Uterus (tissue), 4 donors: ENCODE measurements at places on chromosomes 7 and 10. TPM values are rescaled to one million over a fixed set of nuclear protein-coding genes. Genes with fewer than 3 reads are reported as not detected.

GRCh38 chr7:31061185-31061584 lies 9.1 kb downstream of the ADCYAP1R1 start:
- no peaks in the 10 kb centered on the region for H3K27me3 ChIP-seq
- no peak overlapping the region for H3K27ac ChIP-seq
- no peak for DNase-seq
- no peaks in the 10 kb centered on the region for H3K4me1 ChIP-seq
- no peaks in the 10 kb centered on the region for H3K36me3 ChIP-seq

DNA sequence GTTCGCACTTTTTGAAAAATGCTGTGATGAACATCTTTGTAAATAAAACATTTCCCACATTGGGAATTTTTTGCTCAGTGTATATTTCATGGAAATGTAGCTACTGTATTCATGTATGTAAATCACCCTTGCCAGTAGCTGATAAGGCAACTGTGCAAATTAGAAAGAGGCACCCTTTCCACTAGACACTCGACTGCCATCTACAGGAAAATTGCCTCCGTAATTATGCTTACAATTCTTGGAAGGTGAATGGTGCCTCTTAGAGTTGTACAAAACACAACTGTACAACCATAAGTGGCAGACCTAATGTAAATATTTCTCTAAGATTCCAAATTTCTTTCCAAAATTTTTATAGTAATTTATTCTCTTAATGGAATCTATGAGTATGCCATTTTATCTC lies 491.7 kb downstream of the CCSER2 start:
- DNase-seq = no peak
- no peaks in the 10 kb centered on the region for H3K27me3 ChIP-seq
- H3K4me3 ChIP-seq = no peak overlapping the region
- no peaks in the 10 kb centered on the region for H3K4me1 ChIP-seq
- H3K36me3 ChIP-seq = no peaks in the 10 kb centered on the region

GRCh38 chr10:79381804-79382221 lies 34.5 kb downstream of the PPIF start:
- H3K27me3 ChIP-seq = no peaks in the 10 kb centered on the region
- H3K36me3 ChIP-seq = no peaks in the 10 kb centered on the region
- peak; percentile 95 for DNase-seq
- H3K27ac ChIP-seq = peak overlapping the region; percentile 91

- no peak overlapping the region for H3K4me3 ChIP-seq
- H3K27me3 ChIP-seq = no peaks in the 10 kb centered on the region
- no peak overlapping the region for H3K27ac ChIP-seq
- H3K36me3 ChIP-seq = no peaks in the 10 kb centered on the region
- no peak for DNase-seq
Measured at GRCh38 chr7:79009647-79010046, 443.8 kb downstream of the MAGI2 start.

- H3K36me3 ChIP-seq = no peaks in the 10 kb centered on the region
- DNase-seq = no peak
- H3K4me1 ChIP-seq = no peaks in the 10 kb centered on the region
Measured at GRCh38 chr10:60045571-60045970, 139.2 kb upstream of the CCDC6 start.

DNA sequence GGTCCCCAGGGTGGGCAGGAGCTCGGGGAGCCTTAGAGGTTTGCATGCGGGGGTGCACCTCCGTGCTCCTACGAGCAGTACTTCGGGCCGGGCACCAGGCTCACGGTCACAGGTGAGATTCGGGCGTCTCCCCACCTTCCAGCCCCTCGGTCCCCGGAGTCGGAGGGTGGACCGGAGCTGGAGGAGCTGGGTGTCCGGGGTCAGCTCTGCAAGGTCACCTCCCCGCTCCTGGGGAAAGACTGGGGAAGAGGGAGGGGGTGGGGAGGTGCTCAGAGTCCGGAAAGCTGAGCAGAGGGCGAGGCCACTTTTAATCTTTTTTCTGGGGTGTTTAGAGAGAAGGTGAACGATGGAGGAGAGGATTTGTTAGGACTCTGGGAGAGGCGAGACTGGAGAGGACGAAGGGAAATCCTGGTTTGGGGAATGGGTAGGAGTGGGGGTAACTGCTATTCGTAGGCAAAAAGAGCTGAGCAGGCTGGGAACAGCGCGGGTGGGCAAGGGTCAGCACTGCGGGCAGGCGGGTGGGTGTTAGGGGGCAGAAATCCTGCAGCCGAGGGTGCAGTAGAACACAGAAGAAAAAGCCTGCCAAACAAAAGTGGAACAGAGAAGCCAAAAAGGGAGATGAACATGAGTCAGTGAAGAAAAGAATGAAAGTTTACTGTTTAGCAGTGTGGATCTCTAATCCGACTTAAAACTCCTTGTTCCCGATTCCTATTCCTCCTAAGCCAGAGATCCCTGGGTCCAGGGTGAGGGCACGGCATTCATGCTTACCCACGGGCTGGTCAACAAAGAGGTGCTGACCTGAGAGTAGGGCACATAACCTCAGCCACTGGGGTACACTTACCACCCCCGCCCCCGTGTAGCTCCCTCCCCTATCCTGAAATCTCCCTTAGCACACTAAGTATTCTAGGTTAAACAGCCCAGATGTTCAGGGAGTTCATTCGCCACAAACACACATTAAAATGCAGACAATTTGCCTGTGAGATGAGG lies 26.9 kb downstream of the PRSS2 start:
- peaks cover 15% of the 10 kb centered on the region for H3K4me1 ChIP-seq
- H3K4me3 ChIP-seq = peak overlapping the region; percentile 18
- H3K27me3 ChIP-seq = peaks cover 10% of the 10 kb centered on the region

GRCh38 chr7:30612658-30613265 lies 18.1 kb downstream of the GARS1 start:
- DNase-seq = no peak
- no peak overlapping the region for H3K4me3 ChIP-seq
- no peaks in the 10 kb centered on the region for H3K27me3 ChIP-seq
- no peak overlapping the region for H3K27ac ChIP-seq
- H3K36me3 ChIP-seq = no peaks in the 10 kb centered on the region
- no peaks in the 10 kb centered on the region for H3K4me1 ChIP-seq

DNA sequence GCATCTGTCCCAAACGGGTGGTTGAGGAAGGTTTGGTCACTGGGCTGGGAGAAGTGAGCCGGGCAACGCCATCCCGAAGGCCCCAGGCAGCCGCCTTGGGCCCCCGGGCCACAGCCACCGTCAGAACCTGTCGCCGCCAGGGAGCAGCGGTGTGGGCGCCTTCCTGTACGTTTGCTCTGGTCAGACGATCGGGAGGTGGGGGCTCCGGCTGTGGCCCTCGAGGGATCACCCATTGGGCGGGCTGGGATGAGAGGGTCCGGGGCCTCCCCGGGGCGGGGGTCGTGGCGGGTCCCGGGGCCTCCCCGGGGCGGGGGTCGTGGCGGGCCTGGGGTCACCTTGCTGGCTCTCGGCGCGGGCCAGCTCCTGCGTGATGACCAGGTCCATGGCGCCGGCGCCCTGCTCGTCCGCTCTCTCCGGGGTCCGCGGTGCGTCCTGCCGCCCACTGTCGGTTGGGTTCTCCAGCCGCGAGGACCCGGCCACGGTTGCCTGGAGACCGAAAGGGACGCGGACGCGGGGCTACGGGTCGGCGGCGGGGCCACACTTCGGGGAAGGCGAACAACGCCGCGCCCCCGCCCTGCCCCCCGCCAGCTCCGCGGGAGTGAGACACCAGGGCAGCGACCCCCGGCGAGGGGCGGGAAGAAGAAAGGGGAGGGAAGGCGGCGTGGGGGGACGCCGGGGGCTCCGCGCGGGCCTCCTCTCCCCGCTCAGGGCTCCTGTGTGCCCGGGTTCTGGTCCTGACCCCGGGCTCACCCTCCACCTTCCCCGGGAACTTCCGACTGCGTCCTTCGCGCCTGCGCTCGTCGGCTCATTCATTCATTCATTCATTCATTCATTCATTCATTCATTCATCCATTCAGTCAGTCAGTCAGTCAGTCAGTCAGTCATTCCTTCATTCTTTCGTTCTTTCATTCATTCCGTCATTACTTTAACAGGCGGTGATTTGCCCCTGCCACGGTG lies at the start of gene CFAP46:
CFAP46 (minus strand) TSS at position 470 of the 957 bp plus-strand sequence; CDS start at position 384, 86 bp downstream.
- no peaks in the 10 kb centered on the region for H3K4me1 ChIP-seq
- H3K4me3 ChIP-seq = peak within 1 kb of the TSS; percentile 13
- DNase-seq = no peak
- no peaks in the 10 kb centered on the region for H3K36me3 ChIP-seq
- no peak within 1 kb of the TSS for H3K27ac ChIP-seq

- DNase-seq = no peak
- no peak overlapping the region for H3K4me3 ChIP-seq
- H3K4me1 ChIP-seq = no peaks in the 10 kb centered on the region
- H3K27ac ChIP-seq = no peak overlapping the region
- no peaks in the 10 kb centered on the region for H3K27me3 ChIP-seq
- no peaks in the 10 kb centered on the region for H3K36me3 ChIP-seq
Measured at GRCh38 chr7:28606421-28606820, 194.1 kb downstream of the CREB5 start.

GRCh38 chr7:50160206-50160605 lies 67.2 kb upstream of the ZPBP start:
- no peaks in the 10 kb centered on the region for H3K36me3 ChIP-seq
- H3K4me1 ChIP-seq = no peaks in the 10 kb centered on the region
- no peak overlapping the region for H3K4me3 ChIP-seq
- no peak overlapping the region for H3K27ac ChIP-seq

GRCh38 chr7:37112876-37113275 lies 335.8 kb downstream of the ELMO1 start:
- no peaks in the 10 kb centered on the region for H3K27me3 ChIP-seq
- DNase-seq = no peak
- no peaks in the 10 kb centered on the region for H3K4me1 ChIP-seq
- H3K27ac ChIP-seq = no peak overlapping the region
- no peaks in the 10 kb centered on the region for H3K36me3 ChIP-seq
- no peak overlapping the region for H3K4me3 ChIP-seq

DNA sequence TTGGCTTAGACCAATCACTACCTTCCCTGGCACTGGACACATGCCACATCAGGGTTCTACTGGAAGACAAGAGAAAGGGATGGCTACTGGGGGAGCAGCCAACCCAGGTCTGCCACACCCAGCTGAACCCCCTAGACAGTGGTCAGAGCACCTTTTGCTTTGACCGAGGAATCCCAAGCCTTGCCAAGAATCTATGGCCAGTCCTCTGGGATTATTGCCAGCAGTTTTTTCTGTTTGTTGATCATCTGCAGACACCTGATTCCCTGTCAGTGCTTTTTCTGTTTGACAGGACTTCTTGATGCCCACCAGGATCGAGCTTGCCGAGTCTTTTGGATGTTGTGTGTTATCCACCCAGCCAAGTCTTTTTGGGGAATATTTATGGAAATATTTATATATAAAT lies 476.2 kb upstream of the GALNT17 start:
- H3K36me3 ChIP-seq = no peaks in the 10 kb centered on the region
- DNase-seq = no peak
- H3K27ac ChIP-seq = no peak overlapping the region
- no peak overlapping the region for H3K4me3 ChIP-seq
- no peaks in the 10 kb centered on the region for H3K4me1 ChIP-seq

- DNase-seq = no peak
- no peak overlapping the region for H3K27ac ChIP-seq
- no peaks in the 10 kb centered on the region for H3K36me3 ChIP-seq
- no peak overlapping the region for H3K4me3 ChIP-seq
- no peaks in the 10 kb centered on the region for H3K4me1 ChIP-seq
Measured at GRCh38 chr7:66609176-66609575, 19.5 kb upstream of the KCTD7 start.

GRCh38 chr10:123019264-123019663 lies 10.5 kb downstream of the ACADSB start:
- H3K4me3 ChIP-seq = no peak overlapping the region
- H3K4me1 ChIP-seq = no peaks in the 10 kb centered on the region
- no peak overlapping the region for H3K27ac ChIP-seq
- H3K27me3 ChIP-seq = no peaks in the 10 kb centered on the region
- no peaks in the 10 kb centered on the region for H3K36me3 ChIP-seq

- H3K27ac ChIP-seq = no peak overlapping the region
- H3K36me3 ChIP-seq = no peaks in the 10 kb centered on the region
- H3K4me1 ChIP-seq = no peaks in the 10 kb centered on the region
- no peaks in the 10 kb centered on the region for H3K27me3 ChIP-seq
Measured at GRCh38 chr10:58322072-58322834, 12.6 kb upstream of the UBE2D1 start.

DNA sequence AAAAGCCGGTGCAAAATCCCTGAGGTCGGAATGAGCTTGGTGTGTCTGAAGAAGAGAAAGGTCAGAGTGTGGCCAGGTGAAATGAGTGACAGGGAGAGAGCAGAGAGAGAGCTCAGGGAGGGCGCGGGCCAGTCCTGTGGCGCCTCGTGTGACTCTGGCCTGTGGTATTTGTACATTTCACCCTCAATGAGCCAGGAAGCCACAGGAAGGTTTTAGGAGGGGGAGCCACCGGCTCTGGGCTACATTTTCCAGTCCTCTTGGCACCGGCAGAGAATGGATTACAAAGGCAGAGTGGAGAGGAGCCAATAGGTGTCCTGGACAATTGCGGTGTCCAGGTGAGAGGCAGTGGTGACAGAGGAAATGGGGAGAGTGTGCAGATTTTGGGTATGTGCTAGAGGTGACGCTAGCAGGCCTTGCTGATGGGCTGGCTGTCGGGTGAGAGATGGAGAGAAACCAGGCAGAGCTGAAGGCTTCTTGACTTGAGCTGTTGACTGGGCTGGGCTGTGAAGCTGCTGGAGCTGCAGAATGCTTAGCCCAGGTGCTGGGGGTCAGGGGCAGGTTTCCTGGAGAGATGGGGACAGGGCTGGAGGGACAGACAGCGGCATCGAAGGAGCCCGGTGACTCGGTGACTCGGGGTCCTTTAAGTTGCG lies 38.1 kb downstream of the COL13A1 start:
- no peaks in the 10 kb centered on the region for H3K27me3 ChIP-seq
- H3K36me3 ChIP-seq = no peaks in the 10 kb centered on the region
- DNase-seq = no peak
- H3K4me1 ChIP-seq = no peaks in the 10 kb centered on the region
- no peak overlapping the region for H3K27ac ChIP-seq

DNA sequence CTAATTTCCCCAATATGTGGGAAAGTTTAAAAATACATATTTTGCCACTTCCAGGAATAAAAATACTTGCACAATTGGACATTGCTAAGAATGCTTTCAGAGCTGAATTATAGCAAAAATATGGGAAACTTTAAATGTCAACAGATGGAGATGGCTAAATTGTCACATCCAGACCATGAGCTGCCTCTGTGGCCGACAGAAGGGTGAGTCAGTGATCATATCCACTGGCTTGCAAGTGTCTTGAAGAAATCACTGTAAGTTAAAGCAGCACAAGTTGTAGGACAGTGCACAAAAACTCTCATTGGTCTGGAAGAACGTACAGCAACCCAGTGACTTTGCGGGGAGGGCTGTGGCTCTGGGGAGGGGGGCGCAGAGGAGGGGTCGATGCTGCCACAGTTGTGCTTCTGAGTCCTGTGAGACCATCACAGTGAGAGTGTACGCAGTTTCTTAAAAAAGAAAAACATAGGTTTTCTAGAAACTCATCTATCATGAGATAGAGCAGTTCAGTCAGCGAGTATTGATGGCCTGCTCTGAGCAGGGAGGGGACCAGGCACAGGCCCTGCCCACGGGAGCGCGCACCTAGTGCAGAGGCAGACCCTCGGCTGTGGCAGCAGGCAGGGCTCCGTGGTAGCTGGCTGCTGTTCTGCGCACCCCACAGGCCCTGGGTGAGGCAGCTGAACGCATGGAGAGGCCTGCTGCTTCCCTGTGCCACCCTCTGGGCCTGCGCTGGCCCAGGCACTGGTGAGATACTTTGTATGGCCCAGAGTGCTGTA lies 25.5 kb downstream of the LRRC27 start:
- no peaks in the 10 kb centered on the region for H3K27me3 ChIP-seq
- H3K4me3 ChIP-seq = no peak overlapping the region
- H3K36me3 ChIP-seq = no peaks in the 10 kb centered on the region
- no peak for DNase-seq

Gene PTN
- total RNA-seq = 30.9 TPM

Gene ZNF727
- 4.4 TPM for total RNA-seq

Gene MKI67
- 0.88 TPM for total RNA-seq

Gene COMMD3
- total RNA-seq = 38.0 TPM
